CD4-positive, alpha-beta T cell (primary cell): ENCODE measurements at places on chromosomes 4 and X.

- no peak for DNase-seq
Observed at GRCh38 chr4:101014417-101014816, 332.9 kb downstream of the PPP3CA start.

DNA sequence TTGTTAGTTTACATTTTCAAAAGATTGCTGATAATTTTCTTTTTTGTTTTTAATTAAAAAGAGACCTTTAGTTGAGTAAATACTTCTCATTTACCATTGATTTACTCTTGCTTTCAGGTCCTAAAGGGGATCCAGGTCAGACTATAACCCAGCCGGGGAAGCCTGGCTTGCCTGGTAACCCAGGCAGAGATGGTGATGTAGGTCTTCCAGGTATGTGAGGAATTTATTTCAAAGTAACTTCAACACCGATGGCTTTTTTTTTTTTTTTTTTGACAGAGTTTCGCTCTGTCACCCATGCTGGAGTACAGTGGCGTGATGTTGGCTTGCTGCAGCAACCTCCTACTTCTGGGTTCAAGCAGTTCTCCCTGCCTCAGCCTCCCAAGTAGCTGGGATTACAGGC, 135.1 kb downstream of the IRS4 start:
- DNase-seq: no peak

DNA sequence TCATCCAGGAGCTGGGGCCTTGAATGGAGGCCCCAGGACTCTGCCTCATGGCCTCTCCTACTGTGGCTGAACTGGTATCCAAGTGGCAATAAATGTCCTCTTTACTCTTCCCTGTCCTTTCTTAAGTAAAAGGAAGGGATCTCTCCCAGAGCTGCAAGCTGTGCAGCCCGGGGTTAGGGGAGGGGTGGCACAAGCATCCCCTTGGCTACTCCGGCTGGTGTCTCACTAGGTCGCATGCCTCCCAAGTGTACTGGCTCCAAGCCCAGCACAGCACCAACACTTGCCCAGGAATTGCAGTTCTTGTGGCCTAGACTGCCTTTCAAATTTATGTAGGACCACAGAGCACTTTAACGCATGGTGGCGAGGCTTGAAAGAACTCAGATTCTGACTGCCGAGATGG, 44.7 kb upstream of the MED14 start:
- DNase-seq: no peak

DNA sequence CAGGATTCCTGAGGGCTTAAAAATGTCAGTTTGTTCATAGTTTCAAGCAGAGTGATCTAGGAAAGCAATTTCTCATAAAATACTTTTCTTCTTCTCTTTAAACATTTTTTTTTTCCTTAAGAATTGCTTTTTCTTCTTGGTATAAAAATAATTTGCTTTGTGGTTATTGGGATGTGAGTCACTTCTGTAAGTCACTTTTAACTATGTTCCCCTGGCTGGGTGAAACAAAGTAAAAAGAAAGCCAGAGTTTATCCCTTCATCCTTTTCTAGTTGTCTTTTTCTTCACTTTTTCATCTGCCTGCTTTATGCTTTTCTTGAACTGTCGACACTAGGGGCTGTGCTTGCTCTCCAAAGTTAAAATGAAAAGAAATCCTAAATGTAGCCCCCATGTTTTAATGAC, 33.5 kb downstream of the ARSJ start:
- DNase-seq: no peak

GRCh38 chr4:152458801-152459302, 77.0 kb downstream of the FBXW7 start:
- peak; percentile 55 for DNase-seq

- no peak for DNase-seq
Observed at GRCh38 chr4:83708500-83709175, 172.7 kb downstream of the GPAT3 start.

DNA sequence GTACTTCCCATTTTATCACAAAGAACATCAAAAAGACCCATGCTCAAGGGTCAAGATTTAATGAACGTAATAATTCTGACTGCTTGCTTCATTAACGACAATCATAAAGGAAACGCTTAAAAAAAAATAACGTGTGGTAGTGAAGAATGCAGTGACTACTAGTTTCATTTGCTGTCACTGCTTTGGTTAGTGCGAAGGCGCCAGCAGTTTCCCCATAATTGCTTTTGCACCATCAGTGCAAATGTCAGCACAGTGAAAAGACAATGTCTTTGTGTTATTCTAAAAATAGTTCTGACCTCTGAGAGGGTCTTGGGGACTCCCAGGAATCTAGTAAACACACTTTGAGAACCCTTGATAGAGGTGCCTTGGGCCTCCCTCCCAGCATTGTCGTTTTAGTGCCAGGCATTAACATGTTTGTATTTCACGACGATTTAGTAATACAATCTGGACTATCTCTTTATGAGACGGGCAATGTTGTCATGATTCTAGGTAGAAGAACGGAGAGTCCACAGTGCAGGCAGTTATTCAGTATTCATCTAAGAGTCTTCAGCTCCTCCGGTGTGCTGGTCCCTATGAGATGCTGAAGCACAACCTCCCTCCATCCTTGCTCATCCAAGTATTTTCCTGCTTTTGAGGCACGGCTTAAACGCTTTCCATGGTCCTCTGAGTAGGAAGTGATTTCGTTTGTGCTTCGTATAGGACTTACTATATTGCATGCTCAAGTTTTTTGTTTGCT, 71.0 kb downstream of the AFF1 start:
- DNase-seq: peak; percentile 48

DNA sequence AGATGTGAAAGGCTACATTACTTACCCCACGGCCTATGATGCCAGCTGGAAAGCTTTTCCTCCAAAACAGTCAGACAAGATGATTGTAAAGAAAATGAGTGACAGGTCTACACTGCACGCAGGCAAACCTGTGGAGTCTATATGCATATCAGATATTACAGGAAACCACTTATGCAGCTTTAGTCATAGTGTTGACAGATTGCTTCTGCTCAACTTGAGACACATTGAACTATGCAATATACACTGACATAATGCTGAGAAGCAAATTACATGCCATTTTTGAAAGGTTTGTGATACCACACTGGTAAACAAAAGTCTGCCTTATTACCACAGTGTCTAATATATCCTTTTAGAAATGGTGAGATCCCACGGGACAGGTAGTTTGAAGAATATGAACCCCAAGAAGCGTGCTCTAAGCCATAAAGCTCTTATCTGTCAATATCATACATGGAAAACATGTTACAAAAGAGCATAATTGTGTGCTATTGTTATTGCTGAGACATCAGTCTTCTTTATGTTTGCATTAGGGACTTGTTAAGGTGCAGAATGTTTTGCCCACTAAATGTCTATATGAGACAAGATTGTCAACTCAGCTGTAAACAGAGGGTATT, 1835.8 kb upstream of the TENM3 start:
- no peak for DNase-seq

DNA sequence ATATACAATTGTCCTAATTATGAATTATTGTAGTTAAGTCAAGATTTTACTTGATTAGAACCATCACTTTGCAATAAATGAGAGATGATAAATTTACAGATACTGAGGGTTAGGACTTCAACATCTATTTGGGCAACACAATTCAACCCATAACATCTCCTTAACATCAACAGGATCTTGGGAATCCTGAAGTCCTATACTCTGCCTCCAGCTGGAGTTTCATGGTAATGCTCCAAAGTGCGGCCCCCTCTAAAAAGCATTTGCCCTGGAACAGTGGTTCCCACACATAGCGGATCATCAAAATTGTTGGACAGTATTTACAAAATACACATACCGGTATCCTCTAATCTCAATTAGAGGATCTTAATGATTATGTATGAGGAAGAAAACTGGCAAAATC, 618.6 kb downstream of the CENPC start:
- no peak for DNase-seq

GRCh38 chr4:165096776-165097175, 15.9 kb downstream of the TMEM192 start:
- peak; percentile 16 for DNase-seq

DNA sequence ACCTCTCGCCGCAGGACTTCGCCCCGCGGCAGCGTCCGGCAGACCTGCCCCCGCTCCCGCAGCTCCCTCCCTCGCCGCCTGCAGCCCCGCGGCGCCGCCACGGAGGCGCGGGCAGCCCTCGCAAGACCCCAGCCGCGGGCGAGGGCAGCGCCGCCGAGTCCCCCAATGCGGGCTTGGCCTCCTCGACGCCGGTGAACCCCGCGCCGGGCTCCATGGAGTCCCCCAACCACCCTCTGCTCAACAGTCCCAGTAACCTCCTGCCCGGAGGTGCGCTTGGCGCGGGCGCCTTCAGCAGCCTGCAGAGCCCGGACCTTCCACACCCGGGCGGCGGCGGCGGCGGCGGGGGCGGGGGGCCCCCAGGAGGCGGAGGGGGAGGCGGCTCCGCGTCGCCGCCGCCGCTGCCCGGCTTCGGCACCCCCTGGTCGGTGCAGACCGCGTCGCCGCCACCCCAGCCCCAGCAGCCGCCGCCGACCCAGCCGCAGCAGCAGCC, 1.2 kb downstream of the CPEB2 start:
- peak; percentile 26 for DNase-seq

GRCh38 chr4:19614171-19614570, 637.5 kb upstream of the SLIT2 start:
- no peak for DNase-seq

GRCh38 chr4:158782551-158783360, 13.9 kb downstream of the FNIP2 start:
- no peak for DNase-seq

- no peak for DNase-seq
Observed at GRCh38 chr4:182835006-182835740, 82.0 kb downstream of the DCTD start.

- no peak for DNase-seq
Observed at GRCh38 chr4:104795264-104795939, 300.7 kb upstream of the CXXC4 start.

- DNase-seq: no peak
Observed at GRCh38 chr4:41750121-41750625, 1.6 kb upstream of the PHOX2B start.

- no peak for DNase-seq
Observed at GRCh38 chr4:25065932-25066590, 35.3 kb upstream of the LGI2 start.

GRCh38 chr4:94934864-94935263, 177.1 kb downstream of the BMPR1B start:
- no peak for DNase-seq

GRCh38 chr4:15250021-15250441, 177.8 kb upstream of the C1QTNF7 start:
- DNase-seq: no peak
